Stimulated activated CD4-positive, alpha-beta T cell treated with anti-CD3 and anti-CD28 coated beads, Interleukin-4, amount 100 ng/mL, for 48 hours (primary cell): ENCODE measurements at places on chromosomes 2 and 18.

- peak; percentile 11 for DNase-seq
These were observed 483 bp downstream of the TRAPPC8 start for GRCh38 chr18:31942291-31942998.

- DNase-seq: no peak
These were observed 165.0 kb downstream of the LNPK start for GRCh38 chr2:175837046-175837445.

DNA sequence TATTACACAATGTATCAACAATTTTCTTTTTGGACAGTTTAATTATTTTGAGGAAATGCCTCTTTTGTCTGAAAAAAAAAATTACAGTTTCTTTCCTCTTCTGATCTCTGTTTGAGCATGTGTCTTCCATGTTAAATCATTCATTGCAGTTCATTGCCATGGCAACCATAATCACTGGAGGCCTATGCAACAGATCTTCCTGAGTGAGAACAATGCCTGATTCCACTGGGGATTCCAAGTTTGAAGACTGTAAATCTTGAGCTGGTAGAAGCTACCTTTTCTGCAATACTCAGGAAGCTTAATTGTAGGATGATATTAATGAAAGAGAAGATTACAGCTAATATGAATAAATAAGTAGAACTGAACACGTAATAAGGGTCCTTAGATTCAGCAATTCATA is 721.4 kb upstream of the CNTNAP5 start:
- DNase-seq: no peak

DNA sequence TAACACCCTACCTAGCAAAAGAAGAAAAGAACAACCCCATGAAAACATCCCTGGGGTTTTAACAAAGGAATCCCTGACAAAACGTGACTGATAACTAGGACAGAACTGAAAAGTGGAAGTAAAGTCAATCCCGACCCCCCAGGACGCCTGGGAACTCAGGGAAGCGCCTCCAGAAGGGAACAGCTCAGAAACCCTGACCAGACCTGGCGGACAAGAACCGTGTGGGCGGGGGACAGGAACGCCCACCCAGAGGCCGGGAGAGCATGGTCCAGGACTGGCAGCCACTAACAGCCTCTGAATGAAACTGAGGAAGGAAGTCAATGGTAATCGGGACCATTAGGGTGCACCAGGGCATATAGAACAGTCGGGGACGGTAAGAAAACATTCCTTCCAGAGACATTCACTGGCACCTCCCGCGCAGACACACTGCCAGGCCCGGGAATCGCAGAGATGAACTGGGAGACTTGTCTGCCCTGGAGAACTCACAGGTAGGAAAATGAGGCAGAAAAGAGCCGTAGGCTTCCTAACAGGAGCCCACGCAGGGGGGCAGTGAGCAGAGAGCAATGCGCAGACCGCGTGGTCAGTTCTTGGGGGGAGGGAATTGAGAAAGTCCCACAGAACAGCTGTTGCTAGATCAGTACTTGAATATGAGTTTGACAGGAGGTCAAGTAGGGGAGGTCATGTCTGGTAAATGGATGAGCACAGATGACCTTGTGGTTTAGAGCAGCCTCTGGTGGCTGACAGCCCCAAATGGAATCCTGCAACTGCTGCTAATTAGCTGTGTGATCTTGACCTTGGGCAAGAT is 1.3 kb upstream of the TBC1D8 start:
- DNase-seq: no peak

- DNase-seq: no peak
These were observed 4.6 kb downstream of the MBP start for GRCh38 chr18:77127769-77128671.

- no peak for DNase-seq
These were observed 121.1 kb downstream of the TANC1 start for GRCh38 chr2:159089543-159089942.

GRCh38 chr18:59691996-59692395 is 5.2 kb downstream of the CCBE1 start:
- DNase-seq: no peak

DNA sequence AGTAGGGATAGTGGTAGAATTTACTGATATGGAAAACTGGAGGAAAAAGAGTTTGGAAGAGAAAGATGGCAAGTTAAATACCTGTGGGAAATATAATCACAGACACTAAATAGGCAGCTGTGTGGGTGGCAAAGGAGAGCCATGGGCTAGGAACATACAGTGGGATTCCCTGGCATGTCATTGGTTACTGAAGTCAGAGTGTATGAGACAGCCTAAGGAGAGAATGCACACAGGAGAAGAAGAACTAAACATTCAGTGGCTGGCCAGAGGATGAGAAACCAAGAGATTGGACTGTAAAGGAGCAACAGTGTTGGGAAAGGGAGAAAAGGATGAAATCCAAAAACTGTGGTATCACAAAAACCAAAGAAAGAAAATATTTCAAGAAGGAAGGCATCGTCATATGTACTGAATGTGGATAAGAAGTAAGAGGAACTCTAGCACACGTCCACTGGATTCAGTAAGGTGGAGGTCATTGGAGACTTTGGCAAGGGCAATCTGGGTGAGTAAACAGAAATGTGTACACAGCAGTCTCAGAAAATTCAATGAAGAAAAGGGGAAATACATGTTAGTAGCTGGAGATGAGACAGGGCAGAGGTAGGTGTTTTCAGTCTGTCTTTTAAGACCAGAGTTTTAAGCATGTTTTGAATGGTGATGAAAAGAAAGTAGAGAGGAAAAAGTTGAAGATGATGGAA is 83.3 kb downstream of the SPIRE1 start:
- DNase-seq: no peak

DNA sequence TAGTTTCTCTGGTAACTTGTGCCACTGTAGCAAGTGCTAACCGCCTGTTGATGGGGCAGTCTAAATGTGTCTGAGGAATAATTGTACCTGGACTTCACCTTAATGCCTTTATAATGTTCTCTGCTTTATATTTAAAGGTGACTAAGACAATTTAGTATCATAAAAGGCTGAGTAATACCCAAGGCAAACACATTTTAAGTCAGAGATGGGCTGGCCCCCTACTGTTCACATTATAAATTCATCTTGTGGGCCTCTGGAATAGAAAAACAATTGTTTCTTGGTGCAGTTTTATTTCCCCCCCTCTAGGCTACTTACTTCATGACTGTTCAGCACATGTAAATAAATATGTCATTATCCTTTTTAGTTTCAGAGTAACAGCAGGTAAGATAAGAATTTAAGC is 559.3 kb upstream of the PIK3C3 start:
- DNase-seq: no peak

DNA sequence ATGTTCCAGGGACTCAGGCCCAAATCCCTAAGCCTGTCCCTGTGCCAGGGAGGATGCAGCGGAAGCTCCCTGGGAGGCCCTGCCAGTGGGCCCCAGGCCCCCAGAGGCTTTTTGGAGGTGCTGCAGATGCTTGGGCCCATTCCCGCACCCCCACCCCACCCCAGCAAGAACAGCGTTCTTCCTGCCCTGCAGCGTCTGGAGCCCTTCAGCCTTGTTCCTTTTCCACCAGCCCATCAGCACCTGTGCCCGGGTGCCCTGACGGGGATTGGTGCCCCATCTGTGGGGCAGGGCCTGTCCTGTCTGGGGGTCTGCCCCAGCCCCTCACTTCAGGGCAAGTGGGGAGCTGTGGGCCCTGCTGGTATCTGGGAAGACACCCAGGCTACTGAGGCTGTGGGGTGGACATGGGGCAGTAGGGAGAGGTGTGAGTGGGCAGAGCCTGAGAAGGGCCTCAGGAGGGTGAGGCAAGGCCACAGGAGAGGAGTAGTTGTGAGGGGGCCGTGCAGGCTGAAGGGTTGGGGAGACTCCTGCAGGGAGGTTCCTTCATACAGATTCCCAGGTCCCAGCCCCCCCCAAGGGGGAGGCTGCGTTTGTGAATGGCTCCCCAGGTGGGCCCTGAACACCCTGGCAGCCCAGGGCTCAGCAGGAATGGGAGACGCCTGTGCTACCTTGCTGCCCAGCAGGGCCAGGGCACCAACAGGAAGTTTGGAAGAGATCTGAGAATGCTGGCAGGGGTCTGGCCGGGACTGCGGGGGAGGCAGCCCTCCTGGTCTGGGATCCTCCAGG is 2.4 kb downstream of the RNPEPL1 start:
- no peak for DNase-seq

- no peak for DNase-seq
These were observed 55.2 kb upstream of the PAX3 start for GRCh38 chr2:222353993-222354392.

- DNase-seq: no peak
These were observed 382.7 kb upstream of the SALL3 start for GRCh38 chr18:78596794-78597345.

- DNase-seq: no peak
These were observed 175.9 kb downstream of the NBAS start for GRCh38 chr2:15385184-15385583.

DNA sequence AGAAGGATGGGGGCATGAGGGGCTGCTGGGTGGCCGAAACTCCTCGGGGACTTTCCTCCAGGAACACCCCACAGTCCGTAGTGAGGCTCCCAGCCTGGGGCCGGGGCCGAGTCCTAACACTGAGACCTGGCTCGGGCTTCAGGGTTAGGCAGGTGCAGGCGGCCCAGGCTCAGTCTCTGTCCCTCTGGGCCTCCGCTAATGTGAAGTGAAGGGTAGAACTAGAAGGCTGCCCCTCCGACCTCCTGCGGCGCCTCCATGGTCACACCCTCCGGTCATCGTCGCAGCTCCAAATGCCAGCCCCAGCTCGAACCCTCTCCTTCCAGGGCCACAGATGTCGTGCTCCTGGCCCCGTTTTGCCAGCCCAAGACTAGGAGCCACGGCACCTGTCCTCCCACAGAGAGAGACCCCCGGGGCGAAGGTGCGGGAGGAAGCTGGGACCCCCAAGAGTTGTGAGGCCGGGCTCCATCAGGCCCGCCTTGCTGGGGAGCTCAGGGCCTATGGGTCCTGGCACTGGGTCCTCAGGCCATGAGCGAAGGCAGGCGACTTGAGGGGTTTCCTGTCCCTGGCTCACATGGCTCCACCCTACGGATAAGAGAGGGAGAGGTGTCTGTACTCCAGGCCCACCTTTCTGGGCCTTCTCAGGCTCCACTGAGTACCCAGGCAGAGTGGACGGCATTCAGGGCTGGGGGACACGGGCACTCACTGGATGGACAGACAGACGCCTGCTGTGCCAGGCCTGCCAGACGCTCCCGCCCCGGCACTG is 797 bp downstream of the ANO7 start:
- DNase-seq: no peak

- DNase-seq: no peak
These were observed 7.8 kb downstream of the PECR start for GRCh38 chr2:216073773-216074172.

GRCh38 chr2:55365303-55365702 is 54.4 kb downstream of the CCDC88A start:
- no peak for DNase-seq

- no peak for DNase-seq
These were observed 426.2 kb downstream of the NCKAP5 start for GRCh38 chr2:133142087-133142486.

DNA sequence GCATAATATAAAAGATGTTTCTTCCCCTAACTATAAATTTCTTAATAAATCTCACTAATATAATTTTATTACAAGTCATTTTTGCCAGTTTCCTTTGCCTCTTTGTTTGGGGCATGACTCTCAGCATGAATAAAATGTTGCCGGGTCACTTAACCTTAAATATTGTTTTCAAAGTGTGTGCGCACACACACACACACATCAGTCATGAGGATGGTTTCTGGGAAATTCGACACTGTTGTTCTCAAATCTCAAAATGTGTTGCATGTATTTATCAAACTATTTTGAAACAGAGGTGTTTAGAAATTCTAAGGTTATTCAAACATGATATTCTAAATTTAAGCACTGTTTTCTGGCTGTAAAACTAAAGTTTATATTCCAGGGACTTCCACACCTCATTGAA is 31.5 kb downstream of the FAP start:
- no peak for DNase-seq

GRCh38 chr18:27461957-27462356 is 276.8 kb upstream of the CHST9 start:
- DNase-seq: no peak

- no peak for DNase-seq
These were observed 163.8 kb downstream of the ETAA1 start for GRCh38 chr2:67560771-67561456.

DNA sequence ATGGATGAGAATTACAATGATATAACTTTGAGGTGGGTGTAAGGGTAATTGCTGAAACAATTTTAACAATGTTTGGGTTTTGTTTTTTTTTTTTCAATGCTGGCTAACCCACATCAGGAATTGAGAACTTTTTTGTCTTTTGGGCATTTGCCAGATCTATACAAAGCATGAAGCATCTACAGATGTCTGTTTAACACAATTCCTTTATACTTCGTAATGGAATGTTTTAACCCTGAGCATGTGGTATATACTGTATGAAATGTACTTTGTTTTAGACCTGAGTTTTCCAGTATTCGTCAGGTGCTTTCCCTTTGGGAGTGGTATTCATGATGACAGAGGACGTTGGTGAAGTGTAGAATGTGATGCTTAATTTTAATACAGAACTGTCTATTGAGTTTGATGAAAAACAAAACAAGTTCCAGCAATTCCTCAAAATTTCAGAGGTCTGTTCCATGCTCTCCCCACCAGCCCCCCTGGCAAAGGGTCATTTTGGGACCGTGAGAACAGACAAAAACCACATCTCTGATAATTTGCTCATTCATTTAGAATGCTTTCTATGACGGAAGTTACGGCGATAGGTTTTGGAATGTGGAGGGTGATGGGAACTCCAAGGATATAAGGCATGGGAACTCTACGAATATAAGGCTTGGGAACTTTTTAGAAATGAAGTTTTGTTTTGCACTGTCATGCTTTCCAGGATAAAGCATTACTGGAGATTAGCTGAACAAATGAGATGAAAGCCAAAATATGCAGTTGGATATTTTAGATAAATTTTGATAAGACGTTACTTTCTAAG is 14.1 kb downstream of the LIMS1 start:
- no peak for DNase-seq

- DNase-seq: no peak
These were observed 71.7 kb upstream of the RBMS1 start for GRCh38 chr2:160565099-160565845.

- DNase-seq: no peak
These were observed 152.2 kb downstream of the ESCO1 start for GRCh38 chr18:21448299-21448698.

GRCh38 chr2:101200676-101201075 is 49.5 kb upstream of the TBC1D8 start:
- no peak for DNase-seq
